ENCODE measurements at places on chromosomes 5 and 9. TPM values are rescaled to one million over a fixed set of nuclear protein-coding genes. Genes with fewer than 3 reads are reported as not detected.
A peak's percentile ranks its signal among the peaks of the same experiment; 100 is the strongest.

DNA sequence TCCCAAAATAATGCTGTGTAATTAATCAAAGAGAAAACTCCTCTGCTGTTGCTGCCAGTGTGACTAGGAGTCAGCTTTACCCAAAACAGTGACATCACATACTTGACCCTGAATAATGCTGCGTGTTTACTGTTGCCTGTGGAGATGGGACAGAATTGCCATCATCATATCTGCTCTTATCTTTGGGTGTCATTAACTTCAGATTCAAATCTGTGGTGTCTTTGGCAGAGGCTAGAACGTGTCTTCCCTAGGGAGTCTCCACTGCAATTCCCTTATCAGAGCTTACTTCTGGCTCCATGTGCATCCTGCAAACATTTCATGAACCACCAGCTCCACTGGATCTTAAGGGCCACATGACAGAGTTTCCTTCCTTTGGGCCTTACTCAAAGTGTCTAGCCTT is 88.9 kb upstream of the MRPS30 start:
- no peak for DNase-seq
- H3K27ac ChIP-seq, result no peak overlapping the region
- H3K27me3 ChIP-seq, result no peaks in the 10 kb centered on the region
- no peaks in the 10 kb centered on the region for H3K36me3 ChIP-seq

DNA sequence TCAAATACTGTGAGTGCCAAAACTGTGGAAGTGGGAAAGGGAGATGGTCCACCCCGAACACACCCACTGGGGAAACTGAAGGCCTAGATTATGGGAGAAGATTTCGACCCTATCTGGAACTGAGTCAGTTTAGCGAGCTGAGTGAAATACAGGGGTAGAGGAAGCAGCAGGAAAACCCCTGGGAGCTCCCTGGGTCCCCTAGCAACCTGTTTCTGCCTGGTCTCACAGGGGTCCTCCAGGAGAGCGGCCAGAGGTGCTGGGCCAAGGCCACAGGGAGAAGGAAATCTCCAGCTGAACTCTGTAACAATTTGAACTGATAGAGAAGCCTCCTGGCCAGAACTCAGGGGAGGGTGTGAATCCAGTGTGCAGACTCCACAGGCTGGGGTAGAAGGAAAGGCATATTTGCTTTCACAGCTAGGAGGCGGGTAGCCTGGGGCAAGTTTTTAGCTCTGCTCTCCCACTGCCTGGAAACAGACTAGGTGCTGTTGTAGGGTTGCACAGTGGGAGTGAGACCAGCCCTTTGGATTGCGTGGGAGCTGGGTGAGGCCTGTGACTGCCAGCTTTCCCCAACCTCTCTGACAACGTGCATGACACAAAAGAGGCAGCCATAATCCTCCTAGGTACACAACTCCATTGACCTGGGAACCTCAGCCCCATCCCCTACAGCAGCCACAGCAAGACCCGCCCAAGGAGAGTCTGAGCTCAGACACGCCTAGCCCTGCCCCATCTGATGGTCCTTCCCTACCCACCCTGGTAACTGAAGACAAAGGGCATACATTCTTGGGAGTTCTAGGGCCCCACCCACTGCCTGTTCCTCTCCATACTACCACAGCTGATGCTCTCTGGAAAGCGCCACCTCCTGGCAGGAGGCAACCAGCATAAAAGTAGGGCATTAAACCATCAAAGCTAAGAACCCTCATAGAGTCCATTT is 78.8 kb upstream of the GPBP1 start:
- no peaks in the 10 kb centered on the region for H3K4me1 ChIP-seq
- H3K27me3 ChIP-seq, result peaks cover 2% of the 10 kb centered on the region
- peaks cover 4% of the 10 kb centered on the region for H3K36me3 ChIP-seq
- H3K27ac ChIP-seq, result no peak overlapping the region
- no peak overlapping the region for H3K4me3 ChIP-seq

GRCh38 chr9:98146101-98146991 is 27.3 kb upstream of the TRIM14 start:
- peaks cover 1% of the 10 kb centered on the region for H3K4me1 ChIP-seq
- no peaks in the 10 kb centered on the region for H3K27me3 ChIP-seq
- peaks cover 1% of the 10 kb centered on the region for H3K36me3 ChIP-seq
- no peak overlapping the region for H3K27ac ChIP-seq
- H3K4me3 ChIP-seq, result no peak overlapping the region

- no peak for DNase-seq
- peak overlapping the region; percentile 96 for H3K27ac ChIP-seq
- H3K4me3 ChIP-seq, result peak overlapping the region; percentile 65
Measured at GRCh38 chr9:98101416-98101815, 17.6 kb downstream of the TRIM14 start.

GRCh38 chr5:96193946-96194345 is 232.3 kb upstream of the ELL2 start:
- no peak overlapping the region for H3K27ac ChIP-seq
- DNase-seq, result no peak
- no peaks in the 10 kb centered on the region for H3K4me1 ChIP-seq
- H3K36me3 ChIP-seq, result no peaks in the 10 kb centered on the region
- H3K27me3 ChIP-seq, result peaks cover 27% of the 10 kb centered on the region

DNA sequence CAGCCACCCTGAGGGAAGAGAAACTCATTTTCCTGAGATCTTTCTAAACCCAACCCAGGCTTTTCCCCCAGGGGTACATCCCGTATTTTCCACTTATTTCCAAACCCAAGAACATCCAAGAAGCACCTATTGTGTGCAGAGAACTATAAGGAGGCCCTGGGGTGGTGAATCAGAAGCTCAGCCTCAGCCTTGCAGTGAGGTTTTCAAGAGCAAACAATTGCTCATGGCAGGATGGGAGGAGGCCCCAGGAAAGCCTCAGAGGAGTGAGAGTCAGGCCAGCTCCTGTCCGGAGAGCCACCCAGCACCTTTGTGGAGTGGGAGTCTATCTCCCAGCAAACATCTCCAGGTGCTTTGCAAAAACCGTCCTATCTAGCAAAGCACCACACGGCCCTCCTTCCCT is 19.2 kb downstream of the NIPAL4 start:
- H3K27ac ChIP-seq, result no peak overlapping the region
- H3K4me1 ChIP-seq, result no peaks in the 10 kb centered on the region
- no peak overlapping the region for H3K4me3 ChIP-seq
- peaks cover 6% of the 10 kb centered on the region for H3K36me3 ChIP-seq
- H3K27me3 ChIP-seq, result no peaks in the 10 kb centered on the region
- no peak for DNase-seq

- H3K27ac ChIP-seq, result no peak overlapping the region
- peaks cover 26% of the 10 kb centered on the region for H3K4me1 ChIP-seq
- H3K36me3 ChIP-seq, result peaks cover 10% of the 10 kb centered on the region
- H3K4me3 ChIP-seq, result no peak overlapping the region
Measured at GRCh38 chr5:110757118-110757729, 18.4 kb downstream of the SLC25A46 start.

DNA sequence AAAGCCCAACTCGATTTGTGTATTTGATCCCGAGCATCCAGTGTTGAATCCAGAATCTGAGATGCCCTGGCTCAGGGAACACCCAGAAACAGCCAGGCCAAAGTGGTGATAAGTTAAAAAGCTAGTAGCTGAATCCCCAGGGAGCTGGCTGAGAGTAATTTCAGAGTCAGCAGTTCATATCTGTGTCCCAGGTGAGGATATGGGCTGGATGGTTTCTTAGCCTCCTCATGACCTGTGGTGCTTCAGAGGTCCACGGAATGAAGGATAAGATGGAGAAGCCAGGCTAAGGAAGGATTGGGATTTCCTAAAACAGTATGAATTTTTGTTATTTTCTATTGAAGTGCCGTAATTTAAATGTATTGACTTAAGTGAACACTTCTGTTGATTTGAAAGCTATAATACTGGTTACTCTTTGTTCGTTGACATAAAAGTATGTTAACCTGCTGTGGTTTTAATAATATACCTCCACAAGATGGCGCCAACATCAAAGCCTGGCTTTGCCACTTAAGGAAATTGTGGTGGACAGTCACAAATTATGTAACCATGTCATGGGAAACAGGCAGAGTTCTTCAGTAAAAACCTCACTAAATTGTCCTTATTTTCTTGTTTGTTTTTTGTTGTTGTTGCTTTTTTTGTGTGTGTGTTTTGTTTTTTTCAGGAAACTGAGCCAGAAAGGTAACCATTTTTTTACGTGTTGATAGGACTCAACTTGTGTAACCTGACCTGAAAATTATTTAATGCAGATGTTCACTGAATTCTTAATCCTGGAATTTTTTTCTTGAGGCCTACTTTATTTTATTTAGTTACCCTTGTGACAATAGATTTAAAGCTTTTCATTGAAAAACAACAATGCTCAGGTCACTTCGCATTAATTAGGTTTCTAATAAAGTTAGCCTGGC is 11.4 kb downstream of the MTAP start:
- H3K4me3 ChIP-seq, result no peak overlapping the region
- H3K36me3 ChIP-seq, result peaks cover 54% of the 10 kb centered on the region
- DNase-seq, result peak; percentile 76
- H3K27ac ChIP-seq, result no peak overlapping the region
- H3K27me3 ChIP-seq, result no peaks in the 10 kb centered on the region

DNA sequence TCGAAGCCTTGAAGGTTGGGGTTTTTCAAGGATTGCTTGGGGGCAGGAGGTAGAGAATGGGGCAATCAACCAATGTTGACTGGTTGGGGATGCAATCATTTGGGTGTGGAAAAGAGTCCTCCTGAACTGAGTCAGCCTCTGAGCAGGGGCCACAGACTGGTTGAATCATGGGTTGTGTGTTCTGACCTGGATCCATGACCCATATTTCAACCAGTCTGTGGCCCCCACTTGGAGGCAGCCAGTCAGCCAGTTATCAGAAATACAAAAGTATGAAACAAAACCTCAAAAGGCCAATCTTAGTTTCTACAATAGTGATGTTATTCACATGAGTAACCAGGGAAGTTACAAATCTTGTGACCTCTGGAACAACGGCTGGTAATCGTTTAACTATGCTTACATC is 81.4 kb upstream of the RANBP6 start:
- peaks cover 4% of the 10 kb centered on the region for H3K27me3 ChIP-seq
- no peaks in the 10 kb centered on the region for H3K36me3 ChIP-seq
- no peak overlapping the region for H3K4me3 ChIP-seq

- H3K4me3 ChIP-seq, result no peak overlapping the region
- no peak overlapping the region for H3K27ac ChIP-seq
- DNase-seq, result no peak
- H3K4me1 ChIP-seq, result no peaks in the 10 kb centered on the region
Measured at GRCh38 chr9:79369676-79370075, 202.1 kb upstream of the TLE4 start.

- peaks cover 23% of the 10 kb centered on the region for H3K4me1 ChIP-seq
- H3K27me3 ChIP-seq, result no peaks in the 10 kb centered on the region
- H3K4me3 ChIP-seq, result no peak overlapping the region
- no peak overlapping the region for H3K27ac ChIP-seq
- no peak for DNase-seq
Measured at GRCh38 chr9:98178874-98179850, 13.3 kb downstream of the CORO2A start.

DNA sequence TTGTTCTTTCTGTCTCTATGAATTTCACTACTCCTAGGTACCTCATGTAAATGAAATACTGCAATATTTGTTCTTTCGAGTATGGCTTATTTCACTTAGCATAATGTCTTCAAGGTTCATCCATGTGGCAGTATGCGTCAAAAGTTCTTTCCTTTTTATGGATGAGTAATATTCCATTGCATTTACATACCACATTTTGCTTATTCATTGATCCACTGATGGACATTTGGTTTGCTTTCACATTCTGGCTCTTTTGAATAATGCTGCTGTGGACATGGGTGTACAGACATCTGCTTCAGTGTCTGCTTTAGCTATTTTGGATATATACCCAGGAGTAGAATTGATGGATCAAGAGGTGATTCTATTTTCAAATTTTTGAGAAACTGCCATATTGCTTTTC is 144.2 kb upstream of the PAPPA start:
- DNase-seq, result no peak
- H3K4me3 ChIP-seq, result no peak overlapping the region
- no peaks in the 10 kb centered on the region for H3K27me3 ChIP-seq
- no peak overlapping the region for H3K27ac ChIP-seq
- no peaks in the 10 kb centered on the region for H3K36me3 ChIP-seq

GRCh38 chr5:170625221-170626165 is 121.7 kb downstream of the KCNIP1 start:
- no peaks in the 10 kb centered on the region for H3K36me3 ChIP-seq
- no peak overlapping the region for H3K27ac ChIP-seq
- no peak for DNase-seq

DNA sequence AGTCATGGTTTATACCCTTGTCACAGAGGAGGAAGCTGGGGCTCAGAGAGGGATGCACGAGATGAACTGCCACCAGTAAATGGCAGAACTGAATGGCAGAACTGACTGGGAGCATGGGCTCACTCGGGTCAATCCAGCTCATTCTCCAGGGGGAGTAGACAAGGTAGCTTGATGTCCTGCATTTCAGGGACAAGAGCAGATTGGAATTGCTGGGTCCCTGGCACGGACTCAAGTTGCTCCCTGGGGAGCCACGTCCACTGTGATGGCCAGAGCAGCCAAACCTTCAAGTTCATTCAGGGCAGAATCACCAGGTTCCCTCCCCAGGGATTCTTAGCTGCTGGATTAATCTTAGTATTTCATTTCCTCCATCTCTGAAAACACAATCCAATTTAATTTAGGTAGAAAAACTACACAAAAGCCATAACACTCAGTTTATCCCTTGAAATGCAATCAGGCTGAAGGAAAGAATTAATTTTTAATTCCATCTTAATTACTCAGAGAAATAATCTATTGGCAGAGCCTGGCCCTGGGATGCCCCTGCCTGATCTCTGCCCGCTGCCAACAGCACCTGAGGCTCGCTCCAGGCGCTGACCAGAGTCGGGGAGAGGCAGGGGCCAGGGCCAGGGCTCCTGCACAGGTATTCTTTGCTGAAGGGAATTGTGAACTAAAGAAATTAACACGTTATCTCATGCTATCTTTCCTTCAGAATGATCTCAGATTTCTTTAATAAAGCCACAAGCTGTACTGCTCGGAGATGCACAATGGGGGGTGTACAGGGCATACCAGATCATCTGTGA is 42.0 kb upstream of the UNC5A start:
- H3K36me3 ChIP-seq, result peaks cover 2% of the 10 kb centered on the region
- H3K4me3 ChIP-seq, result no peak overlapping the region
- no peak overlapping the region for H3K27ac ChIP-seq

Gene GBA2
- total RNA-seq, result 22.7 TPM

Gene PCDHB12
- total RNA-seq, result not detected

Gene UQCRQ
- 784 TPM for total RNA-seq

Gene FRMPD1
- not detected for total RNA-seq

Gene ECSCR
- total RNA-seq, result 0.81 TPM
